T follicular helper cell (primary cell): ENCODE measurements at places on chromosomes 2 and 18.

DNA sequence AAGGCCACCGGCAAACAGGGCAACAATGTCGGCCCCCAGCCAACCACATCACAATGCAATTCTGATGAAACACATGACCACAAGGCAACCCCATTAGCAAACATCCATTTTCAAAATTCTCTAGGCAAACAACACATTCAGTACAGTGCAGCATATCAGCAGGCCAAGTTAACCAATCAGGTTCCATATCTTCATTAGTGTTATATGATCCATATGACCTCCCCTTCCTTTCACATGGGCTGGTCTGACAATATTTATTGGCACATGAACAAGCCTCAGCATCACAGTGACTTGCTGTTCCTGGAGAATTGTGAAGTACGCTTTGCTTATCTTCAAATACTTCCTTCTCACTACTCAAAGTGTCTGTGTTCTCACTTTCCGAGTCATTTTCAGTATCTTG is 19.8 kb downstream of the RNF103 start:
- DNase-seq, result no peak

GRCh38 chr2:173521450-173522192 is 166.9 kb downstream of the CDCA7 start:
- DNase-seq, result no peak

DNA sequence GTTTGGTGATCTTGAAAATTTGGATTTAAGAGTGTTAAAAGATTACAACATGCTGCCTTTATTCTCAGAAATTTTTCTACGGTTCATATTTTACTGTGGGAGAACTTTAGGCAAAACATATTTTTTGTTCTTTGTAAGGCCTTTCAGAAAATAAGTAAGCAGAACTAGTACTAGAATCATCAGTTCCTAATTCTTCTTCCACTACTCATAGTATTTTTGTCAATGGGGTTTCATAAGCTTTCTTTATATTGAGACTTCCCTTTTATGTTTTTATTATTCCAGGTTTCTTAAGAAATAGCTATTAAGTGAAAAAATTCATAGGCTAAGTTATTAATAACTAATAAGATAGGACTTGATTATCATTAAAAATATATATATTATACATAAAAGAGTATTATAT is 12.4 kb downstream of the UGGT1 start:
- DNase-seq, result no peak

GRCh38 chr18:58224425-58224750 is 180.4 kb downstream of the NEDD4L start:
- DNase-seq, result no peak

DNA sequence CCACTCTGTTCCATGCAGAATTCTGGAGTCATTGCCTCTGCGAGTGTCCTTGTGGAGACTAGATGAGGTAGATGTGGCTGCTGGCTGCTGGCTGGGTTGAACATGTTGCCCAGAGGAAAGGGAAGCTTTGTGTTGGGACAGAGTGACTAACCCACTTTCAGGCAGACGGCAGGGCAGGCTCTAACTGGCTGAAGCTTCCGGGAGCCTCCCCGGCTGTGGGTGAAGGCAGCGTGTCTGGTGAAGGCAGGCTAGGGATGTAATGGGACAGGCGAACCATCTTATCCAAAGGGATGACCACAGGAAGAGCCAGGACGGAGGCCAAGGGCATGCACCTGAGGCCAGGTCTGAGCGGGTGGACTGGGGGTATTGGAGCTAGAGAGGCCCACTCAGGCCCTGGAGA is 16.0 kb downstream of the ASPRV1 start:
- no peak for DNase-seq

DNA sequence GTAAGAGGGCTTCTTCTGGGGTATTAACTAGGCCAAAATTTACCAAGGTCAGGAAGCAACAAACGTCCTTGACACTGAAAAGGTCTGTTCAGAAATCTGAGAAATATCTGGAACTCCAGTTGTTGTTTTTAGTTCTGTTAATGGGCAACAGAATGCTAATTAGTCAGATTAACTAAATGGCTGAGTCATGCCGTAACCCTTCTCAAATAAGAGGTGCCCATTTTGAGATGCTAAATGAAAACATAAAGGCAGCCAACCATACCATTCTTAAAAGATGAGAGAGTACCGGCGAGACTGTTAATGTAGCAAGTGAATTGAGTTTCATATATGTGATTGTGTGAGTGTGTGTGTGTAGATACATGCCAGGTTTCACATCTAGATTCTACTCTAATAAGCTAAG is 147.9 kb upstream of the GAREM1 start:
- DNase-seq, result no peak

GRCh38 chr2:149666809-149667320 is 79.3 kb upstream of the MMADHC start:
- DNase-seq, result no peak

GRCh38 chr2:205698286-205699268 is 16.3 kb downstream of the NRP2 start:
- DNase-seq, result no peak

DNA sequence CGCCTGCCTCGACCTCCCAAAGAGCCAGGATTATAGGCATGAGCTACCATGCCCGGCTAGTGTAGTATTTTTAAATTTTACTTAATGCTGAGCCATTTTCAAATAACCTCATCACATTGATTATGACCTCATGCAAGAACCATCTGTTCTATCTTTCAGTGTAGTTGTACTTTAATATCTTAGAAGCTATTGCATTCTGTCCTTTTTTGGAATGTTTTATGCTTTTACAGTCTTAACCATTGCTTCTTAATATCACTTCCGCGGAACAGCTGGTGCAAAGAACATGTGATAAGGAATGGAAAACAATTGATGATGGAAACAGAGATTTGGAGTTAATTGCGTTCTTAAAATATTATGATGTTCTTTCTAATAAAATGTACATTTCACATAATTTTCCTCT is 2.7 kb downstream of the GEN1 start:
- no peak for DNase-seq

DNA sequence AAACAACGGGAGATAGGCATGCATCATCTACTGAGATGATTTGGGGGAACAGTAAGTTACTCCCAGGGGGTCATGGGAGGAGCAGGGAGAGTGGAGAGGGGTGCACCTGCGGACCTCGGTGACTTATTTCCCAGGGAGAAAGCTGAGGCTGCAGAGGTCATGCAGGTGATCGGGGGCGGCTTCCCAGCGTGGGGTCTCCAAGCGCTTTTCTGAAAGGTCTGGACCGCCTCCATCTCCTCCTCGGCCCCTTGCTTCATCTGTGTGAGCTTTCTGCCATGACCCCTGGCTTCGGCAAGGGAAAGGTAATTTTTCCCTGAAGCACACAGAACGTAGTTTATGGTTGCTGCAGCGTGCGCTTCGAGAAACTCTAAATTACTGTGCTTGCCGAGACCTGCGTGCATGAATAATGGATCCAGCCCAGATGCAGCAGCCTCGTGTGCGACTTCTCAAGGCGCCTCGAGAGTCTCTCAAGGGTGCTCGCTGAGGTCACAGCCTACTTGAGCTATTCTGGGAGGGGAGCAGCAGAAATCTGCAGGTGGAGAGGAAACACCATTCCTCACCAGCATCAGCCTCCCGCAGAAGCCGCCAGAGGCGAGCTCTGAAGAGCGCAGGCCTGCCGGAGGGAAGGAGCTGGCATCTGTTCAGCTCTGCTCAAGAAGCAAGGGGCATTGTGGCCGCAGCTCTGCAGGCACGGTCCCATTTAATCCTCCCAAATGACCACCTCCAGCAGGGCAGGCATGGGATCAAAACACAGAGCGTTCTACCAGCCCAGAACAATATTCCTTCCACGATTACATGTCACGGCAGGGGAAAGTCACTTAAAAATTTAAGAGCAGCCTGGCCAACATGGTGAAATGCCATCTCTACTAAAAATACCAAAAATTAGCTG is 308.4 kb upstream of the MYT1L start:
- no peak for DNase-seq

DNA sequence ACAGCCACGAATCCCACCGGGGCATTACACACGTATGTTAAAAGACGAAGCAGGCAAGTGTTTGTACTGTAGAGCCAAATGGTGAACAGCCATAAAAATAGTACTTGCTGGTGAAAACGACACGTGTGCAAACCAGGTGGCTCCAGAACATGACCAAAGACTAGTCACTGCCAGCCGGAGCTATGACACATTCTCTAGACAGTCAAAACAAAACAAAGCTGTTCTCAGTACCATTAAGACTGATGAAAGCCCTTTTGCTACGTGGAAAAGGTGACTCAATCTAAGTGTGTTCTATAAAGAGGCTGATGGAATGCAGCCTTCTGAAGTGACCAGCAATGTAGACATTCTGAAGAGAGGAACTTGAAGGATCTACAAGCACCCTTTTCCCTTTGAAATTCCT is 367.7 kb upstream of the NETO1 start:
- DNase-seq, result no peak

DNA sequence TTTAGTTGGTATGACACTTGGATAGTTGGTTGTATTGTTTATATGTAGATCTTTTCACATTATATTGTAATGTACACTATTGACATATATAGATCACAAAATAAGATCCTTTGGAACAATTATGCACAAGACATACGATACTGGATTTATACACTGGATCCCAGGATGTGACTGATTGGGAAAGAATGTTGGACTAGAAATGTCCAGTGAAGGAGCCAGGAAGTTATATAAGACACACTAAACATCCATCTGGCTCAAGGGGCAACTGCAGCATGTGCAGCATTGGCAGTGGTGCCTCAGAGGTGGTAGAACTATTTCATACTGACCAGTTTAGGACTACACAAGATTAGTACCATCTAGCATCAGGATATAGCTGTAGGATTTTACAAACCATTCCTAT is 104.9 kb downstream of the TRABD2A start:
- DNase-seq, result no peak

DNA sequence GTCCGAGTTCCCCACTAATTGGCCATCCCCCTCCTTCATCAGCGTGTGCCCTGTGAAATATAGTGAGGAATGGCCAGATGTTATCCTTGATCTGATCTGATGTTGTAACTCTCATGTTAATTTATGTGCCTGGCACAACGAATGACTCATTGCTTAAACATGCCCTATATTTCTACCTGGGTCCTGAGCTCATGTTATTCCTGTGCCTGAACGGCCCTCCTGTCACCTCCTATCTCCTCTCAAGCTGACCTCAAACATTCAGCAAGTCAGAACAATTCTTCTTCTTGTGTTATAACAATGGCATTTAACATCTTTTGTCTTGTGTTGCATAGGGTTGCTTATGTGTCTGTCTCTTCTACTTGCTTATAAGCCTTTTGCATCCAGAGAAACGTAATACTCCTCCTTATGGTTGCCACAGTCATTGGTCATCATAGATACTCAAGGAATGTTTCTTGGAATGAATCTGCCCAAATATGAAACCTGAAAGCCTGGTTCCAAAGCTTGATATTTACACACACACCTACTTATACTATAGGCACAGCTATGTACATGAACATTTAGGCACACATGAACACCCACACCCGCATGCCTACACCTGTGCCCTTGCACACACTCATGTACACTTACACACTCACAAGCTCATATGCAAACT is 80.2 kb upstream of the PHLPP1 start:
- DNase-seq, result no peak

DNA sequence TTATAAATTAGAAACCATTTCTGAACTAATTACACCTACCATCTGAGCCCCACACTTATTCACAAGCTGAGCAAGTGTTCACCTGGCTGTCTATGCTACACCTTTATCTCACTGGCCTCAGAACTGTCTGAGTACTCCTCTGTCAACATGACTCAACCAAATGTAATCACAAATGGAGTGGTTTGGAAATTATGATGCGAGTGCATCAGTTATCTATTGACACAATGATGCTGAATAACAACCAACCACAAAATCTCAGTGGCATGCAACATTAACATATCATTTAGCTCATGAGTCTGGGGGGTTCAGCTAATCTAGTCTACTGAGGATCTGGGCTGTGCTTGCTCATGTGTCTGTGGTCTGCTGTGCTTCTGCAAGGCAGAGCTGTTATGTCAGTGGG is 184.2 kb upstream of the NXPH2 start:
- no peak for DNase-seq

GRCh38 chr18:48541026-48541746 is 2.4 kb downstream of the CTIF start:
- no peak for DNase-seq

DNA sequence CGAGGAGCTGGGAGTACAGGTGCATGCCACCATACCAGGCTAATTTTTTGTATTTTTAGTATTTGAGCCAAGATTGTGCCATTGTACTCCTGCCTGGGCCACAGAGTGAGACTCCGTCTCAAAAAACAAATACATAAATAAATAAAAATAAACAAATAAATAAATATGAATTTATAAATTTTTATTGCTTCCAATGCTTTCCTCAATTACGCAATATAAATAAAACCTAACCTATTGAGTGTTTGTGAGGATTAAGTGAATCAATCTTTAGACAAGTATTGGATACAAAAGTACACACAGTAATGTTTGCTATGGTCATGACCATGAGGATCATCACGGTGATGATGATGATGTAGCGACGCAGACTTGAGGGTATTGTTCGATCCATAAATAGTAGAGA is 257.4 kb downstream of the ASXL3 start:
- no peak for DNase-seq

- no peak for DNase-seq
These were observed 1224.8 kb upstream of the ZEB2 start for GRCh38 chr2:145744541-145745386.

DNA sequence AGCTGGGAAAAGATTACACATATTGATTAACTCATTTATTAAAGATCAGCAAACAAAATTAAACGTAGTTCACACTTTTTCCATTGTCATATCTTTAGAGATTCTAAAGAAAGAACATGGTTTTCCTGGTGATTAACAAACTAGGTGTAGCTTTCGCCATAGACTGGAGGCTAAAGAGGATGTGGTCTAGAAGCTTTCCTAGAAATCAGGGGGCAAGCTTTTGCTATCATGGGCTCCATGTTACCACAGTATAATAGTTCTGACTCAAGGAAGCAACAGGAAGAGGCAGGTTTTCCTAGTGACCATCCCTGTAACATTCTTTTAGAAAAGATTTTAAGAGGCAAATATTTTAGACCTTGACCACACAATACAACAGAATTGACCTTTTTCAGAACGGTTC is 232.7 kb downstream of the METTL4 start:
- no peak for DNase-seq

DNA sequence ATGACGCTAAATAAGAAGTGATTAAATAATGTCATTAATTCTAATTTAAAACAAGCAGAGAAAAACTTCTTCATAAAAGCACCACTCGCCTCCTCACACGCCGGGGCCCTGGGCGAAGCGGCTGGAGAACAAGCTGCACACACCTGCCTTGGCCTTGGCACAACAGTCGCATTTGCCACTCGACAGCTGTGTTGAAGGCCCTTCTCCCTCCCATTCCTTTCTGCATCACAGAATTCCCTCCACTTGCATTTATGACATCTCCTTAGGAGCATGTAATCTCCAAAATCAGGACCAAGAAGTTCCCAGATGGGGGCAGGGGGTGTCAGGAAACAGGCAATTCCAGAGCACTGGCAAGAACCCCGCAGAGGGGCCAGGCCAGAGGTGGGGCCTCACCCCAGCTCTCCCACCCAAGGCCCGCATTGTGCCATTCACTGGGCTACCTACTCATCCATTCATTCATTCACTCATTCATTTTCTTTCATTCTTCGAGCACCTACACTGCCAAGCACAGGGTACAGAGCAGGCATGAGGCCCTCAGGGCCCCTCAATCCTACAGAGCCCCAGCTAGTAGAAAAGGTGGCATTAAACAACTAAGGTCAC is 6.4 kb downstream of the HDAC4 start:
- DNase-seq, result no peak

- DNase-seq, result no peak
These were observed 205.2 kb upstream of the CXCR4 start for GRCh38 chr2:136323195-136323594.

GRCh38 chr18:9868857-9869714 is 16.7 kb upstream of the TXNDC2 start:
- no peak for DNase-seq

GRCh38 chr2:139885921-139886498 is 1105.8 kb upstream of the NXPH2 start:
- no peak for DNase-seq
